ENCODE measurements at places on chromosomes 13 and 19.

DNA sequence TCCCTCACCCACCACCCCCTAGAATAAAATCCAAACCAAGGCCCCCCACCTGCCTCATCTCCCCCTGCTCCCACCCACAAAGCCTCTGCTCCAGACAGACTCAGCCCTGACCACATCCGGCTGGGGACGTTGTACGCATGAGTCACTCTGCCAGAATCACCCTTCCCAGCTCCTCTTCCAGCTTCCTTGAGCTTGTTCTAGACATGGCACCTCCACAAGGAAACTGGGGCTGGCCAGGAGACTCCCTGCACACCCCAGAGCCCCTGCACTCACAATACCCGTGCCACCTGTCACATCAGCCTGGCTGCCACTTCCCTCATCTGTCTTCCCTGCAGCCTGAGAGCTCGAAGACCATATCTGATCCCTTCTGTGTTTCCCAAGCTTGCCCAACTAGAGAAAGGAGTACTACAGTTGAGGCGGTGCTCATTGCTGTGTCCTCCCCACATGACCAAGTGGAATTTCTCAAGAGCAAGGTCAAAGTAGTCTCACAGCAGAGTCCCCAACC is 9.7 kb downstream of the DEDD2 start:
- no peak for DNase-seq

DNA sequence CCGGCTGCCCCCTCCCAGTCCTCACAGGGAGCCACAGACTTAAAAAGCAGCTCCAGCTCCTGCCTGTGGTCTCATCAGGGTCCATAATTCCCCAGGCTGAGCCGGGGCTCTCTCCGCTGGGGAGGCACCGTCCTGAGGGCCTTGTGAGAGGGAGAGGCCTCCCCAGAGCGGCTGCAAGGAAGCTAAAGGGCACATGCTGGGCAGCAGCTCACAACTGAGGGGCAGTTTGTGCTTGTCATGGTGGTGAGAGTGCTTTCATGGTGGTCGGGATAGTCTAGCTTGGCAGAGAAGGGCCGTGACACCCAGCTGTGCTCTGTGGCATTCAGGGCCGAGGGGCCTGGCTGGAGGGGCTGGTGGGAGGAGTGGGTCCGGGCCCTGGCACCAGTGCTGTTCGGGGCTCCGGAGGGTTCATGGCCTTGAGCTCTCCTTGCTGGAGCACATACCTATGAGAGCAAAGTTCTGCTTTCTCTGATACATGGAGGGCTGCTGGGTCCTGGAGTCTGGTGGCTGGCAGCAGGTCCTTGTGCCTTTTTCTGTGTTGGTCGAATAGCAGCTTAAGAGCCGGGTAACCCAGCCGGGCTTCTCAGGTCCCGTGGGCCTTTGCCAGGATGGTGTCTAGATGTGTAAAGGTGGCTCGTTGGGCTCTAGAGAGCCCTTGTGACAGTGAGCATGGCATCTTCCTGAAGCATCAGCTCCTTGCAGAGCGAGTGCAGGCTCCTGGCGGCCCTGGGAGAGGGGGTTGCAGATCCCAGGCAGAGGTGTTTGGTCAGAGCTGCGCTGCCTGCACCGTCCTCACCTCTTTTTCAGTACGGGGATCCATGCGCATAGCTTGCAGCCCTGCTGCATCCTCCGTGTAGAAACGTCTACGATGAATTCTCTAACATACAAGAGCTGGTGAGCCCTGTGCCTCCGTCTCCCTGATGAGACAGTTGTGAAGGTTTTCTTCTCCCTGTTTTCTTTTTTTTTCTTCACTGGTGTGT is 8.8 kb downstream of the UPF1 start:
- no peak for DNase-seq

DNA sequence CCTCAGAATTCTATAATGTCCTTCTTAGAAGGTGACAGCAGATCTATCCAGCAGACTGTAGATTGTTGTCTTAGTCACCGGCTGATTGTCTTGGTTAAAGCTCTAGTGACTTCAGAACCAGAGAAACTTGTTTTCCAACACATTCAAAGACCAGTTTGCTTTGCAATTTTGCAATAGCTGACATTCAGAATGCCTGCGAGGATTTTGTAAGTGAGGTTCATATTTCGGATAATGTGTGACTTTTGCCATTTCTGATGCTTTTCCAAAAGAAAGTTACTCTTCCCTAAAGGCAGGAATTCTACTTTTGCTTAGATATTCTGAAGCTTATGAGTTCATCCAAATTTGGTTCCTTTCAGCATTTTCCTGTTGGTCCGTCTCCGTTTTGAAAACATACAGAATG is 13.2 kb downstream of the SPINT2 start:
- DNase-seq = no peak

GRCh38 chr13:40206241-40207000 is 460.0 kb downstream of the FOXO1 start:
- peak; percentile 11 for DNase-seq

GRCh38 chr13:21256891-21257290 is 80.4 kb downstream of the MRPL57 start:
- DNase-seq = no peak

DNA sequence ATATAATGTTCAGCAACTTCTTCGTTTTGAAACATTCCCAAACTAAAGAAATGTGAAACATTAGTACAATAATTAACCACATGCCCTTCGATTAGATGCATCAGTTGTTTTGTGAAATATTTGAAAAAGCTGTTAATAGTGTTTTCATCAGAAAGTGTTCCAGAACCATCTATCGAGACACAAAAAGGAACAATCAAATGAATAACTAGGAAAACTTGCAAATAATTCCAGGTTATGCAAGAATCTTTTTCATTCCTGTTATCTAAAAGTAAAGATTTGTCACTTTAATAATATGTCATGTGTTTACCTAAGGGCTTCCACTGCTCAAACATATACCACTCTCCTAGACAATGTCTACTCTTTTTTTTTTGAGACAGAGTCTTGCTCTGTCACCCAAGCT is 904.2 kb upstream of the MIR17HG start:
- no peak for DNase-seq

DNA sequence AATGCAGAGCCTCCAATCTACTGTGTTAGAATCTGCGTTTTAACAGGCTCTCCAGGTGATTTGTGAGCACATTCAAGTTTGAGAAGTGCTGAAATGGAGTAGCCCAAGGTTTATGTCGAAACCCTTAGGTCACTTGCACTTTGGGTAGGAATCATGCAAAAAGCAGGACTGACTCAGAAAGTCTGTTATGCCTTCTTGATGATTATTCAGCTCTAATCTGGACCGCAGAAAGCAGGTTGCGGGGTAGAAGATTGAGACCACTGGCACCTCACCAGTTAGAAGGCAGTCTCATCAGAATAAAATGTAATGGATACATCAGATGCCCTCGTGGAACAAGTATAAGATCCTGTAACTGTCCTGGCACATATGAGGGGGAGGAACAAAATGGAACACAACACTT is 326.3 kb downstream of the DCLK1 start:
- DNase-seq = no peak

DNA sequence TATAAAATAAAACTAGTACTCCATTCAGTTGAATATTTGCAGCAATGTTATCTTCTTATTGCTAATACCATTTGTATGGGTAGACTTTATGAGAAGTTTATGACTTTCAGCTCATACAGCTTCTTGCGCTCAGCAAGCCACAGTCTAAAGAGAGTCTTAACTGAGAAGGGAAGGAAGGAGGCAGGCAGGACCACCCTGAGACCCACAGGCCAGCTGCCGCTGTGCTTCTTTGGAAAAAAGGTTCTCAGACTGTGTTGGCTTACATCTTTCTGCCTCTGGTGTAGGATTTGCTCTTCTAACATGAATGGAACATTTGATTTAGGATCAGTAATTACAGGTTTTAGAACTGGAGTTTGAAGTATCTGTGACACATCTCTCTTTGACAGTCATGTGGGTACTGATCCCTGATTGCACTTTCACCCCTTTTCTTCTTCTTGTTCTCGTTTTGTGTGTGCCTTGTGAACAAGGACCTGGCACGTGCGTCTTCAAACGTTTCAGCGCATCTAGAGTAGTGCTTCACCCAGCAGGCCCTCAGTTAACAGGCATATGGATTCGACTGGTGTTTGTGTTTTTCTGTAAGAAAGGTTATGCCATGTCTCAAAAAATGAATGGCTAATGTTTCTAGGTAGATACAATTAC is 7.1 kb upstream of the GPR18 start:
- DNase-seq = no peak
